Head of caudate nucleus (tissue), 42 donors: ENCODE measurements at places on chromosomes 3 and 15.

GRCh38 chr15:56868170-56868569 is 50.3 kb upstream of the TCF12 start:
- DNase-seq, result no peak

DNA sequence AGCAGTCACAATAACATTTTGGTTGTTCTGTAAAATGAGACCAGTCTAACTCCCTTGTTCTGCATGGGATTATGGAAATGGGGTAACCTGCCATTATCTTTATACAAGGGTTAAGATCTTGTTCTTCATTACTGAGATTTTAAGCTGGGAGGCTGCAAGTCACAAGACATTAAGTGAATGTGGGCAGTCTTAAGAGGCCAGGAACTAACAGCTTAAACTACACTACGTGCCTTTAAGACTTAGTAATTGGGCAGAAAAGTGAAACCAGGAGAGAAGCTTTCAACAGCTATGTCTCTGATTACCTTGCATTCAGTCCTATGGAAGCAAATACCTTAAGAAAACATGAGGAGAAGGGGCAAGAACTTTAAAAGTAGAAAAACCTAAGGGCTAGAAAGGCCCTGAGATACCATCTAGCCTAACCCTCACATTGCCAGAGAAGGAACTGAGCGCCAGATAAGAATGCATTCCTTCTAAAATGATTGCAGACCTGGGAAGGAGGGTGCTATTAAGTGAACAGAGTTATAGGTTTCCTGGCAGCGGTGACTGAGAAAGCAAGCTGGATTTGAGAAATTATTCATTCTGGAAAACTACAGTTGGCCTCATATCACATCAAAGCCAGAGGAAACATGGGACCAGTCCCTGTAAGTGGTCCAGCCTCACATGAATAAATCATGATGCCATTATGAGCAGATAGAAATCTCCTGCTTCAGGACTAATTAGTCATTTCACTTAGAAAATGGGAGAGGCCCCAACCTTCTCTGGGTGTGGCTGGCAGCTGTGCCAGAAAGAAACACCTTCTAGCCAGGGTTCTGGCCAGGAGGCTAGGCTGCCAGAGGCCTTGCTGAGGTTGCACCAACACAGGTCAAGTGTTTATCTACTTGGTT is 32.9 kb downstream of the DAPK2 start:
- no peak for DNase-seq

- DNase-seq, result no peak
Observed at GRCh38 chr15:60580650-60581376, 101.9 kb upstream of the ICE2 start.

DNA sequence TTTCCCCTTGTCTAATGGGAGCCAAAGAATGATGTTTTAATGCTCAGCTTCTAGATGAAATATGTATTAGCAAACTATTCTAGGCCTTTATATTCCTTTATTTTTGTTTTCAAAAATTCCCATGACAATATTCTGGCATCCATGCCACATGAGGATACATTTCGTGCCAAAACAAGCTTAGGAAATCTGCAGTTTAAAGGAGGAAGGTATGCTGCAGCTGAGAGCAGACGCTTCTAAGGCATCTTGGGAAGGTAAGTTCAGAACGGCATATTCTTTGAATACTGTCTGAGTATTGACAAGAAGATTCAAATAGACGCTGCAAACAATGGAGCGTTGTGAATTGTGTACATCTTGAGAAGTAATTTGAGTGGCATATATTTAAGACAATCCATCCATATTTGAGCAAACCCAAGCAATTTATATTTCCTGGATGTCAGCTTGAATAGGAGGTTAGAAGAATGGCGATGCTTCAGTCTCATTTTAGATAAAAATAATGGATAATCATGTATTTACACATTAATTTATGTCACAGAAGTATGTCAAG is 158.6 kb downstream of the RAP2B start:
- no peak for DNase-seq

DNA sequence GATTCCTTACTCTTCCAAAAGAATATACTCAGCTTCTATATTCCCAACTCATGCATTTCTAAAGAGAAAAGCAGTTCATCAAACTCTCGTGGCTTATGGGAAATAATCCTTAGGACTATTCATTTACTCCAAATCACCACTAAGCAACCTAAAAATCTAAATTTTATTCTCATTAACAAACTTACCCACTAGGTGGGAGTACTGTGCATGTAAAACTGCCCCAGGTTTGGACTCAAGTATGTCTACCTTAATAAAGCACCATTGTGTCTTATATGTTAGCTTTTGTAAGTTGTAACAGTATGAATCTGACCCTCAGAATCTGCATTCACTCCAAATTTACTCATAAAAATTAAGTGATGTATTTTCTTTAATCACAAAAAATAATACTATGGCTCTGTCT is 25.3 kb downstream of the RAD18 start:
- no peak for DNase-seq

- DNase-seq, result no peak
Observed at GRCh38 chr15:101048581-101049030, 129.4 kb downstream of the LRRK1 start.

GRCh38 chr15:75416584-75416983 is 34.9 kb downstream of the SIN3A start:
- DNase-seq, result no peak

DNA sequence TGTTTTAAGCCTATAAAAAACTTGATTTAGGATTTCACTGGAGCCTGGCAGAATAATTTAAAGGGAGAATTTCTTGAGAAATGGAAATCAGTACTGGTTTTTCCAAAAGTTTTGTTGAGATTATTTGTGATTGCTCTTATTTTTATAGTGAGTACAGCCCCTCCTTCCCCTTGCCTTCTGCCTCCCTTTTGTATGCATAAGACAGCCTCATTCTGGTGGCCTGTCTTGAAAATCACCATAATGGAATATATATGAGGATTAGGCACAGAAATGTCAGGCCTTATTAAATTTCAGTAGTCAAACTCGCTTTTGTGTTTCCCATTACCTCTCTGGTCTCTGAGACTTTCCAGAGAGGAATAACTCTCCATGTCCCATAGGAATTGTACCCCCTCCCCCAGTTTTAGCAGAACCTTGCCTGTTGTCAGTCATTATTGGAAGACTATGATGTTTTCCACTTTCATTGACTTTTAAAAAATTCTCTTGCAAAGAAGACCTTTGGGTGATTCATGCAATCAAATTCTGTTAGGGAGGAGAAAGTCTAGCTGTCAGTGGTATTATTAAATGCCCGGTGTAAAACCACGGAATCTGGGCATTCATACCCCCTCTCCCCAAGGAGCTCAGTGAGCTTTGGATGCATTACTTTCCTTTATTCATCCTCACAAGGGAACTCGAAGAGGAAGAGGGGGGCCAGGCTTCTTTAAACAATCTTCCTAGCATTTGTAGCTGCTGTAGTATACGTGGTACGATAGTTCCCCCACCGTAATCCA is 171.6 kb upstream of the TSC22D2 start:
- no peak for DNase-seq

DNA sequence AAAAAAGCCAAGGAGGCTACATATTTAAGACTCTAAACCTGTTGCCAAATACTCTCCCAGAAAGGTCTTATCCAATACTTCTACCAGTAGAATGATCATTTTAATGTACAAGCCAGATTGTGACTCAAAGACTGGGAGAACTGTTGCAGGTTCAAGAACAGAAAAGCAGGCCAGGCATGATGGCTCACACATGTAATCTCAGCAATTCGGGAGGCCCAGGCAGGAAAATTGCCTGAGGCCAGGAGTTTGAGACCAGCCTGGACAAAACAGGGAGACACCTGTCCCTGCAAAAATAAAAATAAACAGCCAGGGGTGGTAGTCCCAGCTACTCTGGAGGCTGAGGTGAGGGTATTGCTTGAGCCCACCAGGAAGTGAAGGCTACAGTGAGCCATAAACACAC is 17.8 kb upstream of the THUMPD3 start:
- no peak for DNase-seq

- DNase-seq, result no peak
Observed at GRCh38 chr3:67018789-67019526, 20.9 kb downstream of the KBTBD8 start.

GRCh38 chr3:156189927-156190326 is 69.5 kb downstream of the KCNAB1 start:
- DNase-seq, result no peak

GRCh38 chr3:76402926-76403325 is 617.6 kb upstream of the ZNF717 start:
- no peak for DNase-seq

GRCh38 chr3:30617069-30617468 is 10.7 kb downstream of the TGFBR2 start:
- no peak for DNase-seq

GRCh38 chr3:4977001-4977852 is 2.0 kb upstream of the BHLHE40 start:
- DNase-seq, result peak; percentile 66

DNA sequence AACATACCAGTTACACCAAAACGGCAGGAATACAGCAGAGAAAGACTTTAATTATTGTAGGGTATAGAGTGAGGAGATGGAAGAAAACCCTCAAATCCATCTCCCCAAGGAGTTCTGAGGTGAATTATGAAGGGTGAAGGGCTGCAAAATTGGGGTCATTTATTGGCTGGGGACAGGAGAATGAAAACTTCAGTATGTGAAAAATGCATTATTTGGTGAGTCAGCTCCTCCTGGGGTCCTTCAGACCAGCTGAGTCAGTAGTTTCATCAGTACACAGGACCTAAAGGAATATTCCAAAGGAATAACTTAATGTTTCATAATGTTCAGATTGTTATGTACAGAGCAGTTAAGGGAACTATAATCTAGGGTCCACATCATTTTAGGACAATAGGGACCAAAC is 566.0 kb downstream of the GBE1 start:
- no peak for DNase-seq

DNA sequence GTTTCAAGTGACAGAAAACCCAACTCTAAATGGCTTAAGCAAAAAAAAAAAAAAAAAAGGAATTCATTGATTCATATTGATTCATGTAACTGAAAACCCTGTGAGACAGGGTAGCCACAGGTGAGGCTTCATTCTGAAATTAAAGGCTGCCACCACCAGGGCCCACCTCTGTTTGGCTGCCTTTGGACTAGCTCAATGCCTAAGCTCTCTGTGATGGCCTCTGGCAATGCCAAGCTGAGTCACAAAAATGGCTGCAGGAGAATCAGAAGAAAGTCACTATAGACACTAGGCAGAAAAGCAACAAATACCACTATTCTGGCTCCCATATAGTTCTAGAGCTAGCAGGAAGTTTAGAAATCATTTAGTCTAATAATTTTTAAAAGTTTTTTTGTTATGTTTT is 38.2 kb upstream of the GYG1 start:
- no peak for DNase-seq

GRCh38 chr3:42652611-42653302 is 740 bp upstream of the ZBTB47 start:
- DNase-seq, result no peak

DNA sequence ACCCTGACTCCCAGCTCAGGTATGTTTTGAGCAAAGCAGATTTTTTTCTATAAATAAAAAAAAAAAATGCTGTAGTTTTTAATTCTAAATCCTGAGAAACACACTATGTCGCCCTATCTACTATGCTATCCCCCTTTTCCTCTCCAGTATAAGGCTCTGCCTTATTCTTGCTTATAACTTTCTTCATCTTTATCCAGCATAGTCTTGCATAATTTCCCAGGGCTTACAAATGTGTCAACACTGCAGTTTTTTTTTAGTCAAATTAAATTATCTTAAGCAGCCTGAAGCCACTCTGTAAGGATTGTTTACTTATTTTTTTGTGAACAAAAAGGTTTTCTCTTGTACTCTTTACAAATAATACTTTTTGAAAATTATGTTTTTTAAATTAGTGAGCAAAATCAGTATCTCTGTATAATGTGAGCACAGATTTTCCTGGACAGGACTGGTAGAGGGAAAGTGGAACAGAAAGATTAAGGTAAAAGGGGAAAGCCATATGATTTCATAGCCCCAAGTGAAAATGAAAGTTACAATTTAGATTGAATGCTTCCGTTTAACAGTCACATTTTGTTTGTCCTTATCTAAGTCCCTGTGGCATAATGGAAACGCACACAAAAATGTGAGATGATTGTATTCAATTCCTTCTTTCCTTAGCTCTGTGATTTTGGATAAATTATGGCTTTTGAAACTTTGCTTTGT is 5.6 kb upstream of the PYDC2 start:
- DNase-seq, result no peak

- no peak for DNase-seq
Observed at GRCh38 chr3:188212308-188212969, 58.5 kb downstream of the LPP start.

DNA sequence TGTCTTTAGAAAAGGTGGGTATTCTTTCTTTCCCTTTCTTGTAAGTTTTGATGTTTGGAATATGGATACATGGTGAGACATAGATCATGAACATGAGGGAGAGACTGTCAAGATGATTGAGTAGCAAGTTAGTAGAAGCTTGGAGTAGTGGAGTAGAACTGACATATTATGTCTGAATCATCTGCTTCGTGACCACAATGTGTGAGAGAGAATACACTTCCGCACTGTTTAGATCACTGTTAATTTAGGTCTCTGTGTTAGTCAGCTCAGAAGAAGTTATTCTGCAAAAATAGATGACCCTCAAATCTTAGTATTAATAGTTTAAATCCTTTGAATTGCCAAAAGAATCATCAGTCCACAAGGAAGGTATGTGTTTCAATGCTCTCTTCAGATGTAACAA is 151.0 kb downstream of the OXSM start:
- no peak for DNase-seq

- DNase-seq, result no peak
Observed at GRCh38 chr3:167798443-167798842, 62.9 kb downstream of the SERPINI1 start.

- no peak for DNase-seq
Observed at GRCh38 chr3:13881536-13882410, 1.9 kb upstream of the WNT7A start.

GRCh38 chr3:44235604-44236484 is 5.8 kb upstream of the TOPAZ1 start:
- DNase-seq, result peak; percentile 52

DNA sequence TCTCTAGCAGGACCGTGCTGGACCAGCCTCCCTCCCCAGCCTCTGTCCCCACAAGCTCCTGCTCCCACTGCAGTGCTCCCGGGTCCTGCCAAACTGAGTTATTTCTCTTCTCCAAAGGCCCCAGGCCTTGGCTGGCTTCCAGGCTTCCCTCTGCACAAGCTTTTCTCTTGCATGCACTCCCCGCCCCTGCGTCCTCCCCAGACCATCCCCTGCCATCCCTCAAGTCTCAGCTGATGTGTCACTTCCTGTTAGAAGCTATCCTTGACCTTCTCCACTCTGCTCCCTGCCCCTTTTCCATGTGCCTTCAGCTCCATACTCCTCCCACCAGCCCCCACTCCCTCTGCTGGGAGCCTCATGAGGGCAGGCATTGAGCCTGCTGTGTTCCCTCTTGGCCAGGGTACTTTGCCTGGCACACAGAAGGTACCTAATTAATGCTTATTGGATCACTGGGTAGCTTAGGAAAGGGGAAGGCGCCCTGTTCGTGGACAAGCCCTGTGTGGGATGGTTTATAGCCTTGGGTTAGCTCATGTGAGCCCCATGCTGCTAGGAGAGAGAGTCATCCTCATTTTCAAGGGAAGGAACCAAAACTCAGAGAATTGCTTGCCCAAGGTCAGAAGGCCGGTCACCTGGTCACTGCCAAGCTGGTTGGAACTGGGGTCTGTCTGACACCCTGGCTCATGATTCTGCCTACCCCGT is 56.4 kb downstream of the FEM1B start:
- no peak for DNase-seq

GRCh38 chr15:52735231-52736089 is 54.7 kb downstream of the ONECUT1 start:
- DNase-seq, result peak; percentile 67

- DNase-seq, result no peak
Observed at GRCh38 chr3:22474706-22475445, 723.9 kb upstream of the ZNF385D start.

- DNase-seq, result no peak
Observed at GRCh38 chr3:110795163-110795562, 276.5 kb upstream of the NECTIN3 start.
